CD4-positive, alpha-beta T cell treated with Interleukin-15 for 4 hours (primary cell): ENCODE measurements at places on chromosomes 1 and 21.

DNA sequence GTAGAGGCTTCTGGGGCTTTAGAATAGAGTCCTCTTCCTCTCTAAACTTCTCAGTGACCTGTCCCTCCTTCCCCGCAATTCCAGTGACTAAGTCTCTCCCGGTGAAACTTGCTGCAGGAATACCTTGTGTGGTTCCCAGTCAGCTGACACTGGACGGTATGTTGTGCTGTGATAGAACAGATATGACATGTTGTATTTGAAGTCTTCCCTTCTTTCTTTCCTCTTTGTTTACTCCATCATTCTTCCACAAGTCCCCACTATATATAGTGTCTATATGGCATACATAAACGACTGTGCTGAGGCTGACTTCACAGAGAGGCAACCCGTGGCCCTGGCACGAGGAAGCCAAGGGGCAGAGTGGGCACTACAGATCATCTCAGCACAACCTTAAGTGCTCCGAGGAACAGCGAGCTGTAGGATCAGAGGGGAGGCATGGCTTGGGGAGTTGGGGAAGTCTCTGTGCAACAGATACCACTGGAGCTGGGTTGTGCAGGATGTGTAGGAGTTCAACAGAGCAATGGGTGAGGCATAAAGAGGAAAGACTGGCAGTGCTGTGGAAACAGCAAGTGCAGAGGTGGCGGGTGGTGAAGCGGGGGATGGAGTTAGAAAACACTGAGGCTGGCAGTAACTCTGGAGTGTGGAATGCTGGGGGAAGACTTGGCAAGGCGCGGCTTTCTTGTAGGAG, 237.8 kb downstream of the TRABD2B start:
- no peak for DNase-seq

- DNase-seq = no peak
These were observed 9.5 kb downstream of the MR1 start for GRCh38 chr1:181043025-181043888.

- DNase-seq = no peak
These were observed 216.8 kb downstream of the CTH start for GRCh38 chr1:70627910-70628309.

DNA sequence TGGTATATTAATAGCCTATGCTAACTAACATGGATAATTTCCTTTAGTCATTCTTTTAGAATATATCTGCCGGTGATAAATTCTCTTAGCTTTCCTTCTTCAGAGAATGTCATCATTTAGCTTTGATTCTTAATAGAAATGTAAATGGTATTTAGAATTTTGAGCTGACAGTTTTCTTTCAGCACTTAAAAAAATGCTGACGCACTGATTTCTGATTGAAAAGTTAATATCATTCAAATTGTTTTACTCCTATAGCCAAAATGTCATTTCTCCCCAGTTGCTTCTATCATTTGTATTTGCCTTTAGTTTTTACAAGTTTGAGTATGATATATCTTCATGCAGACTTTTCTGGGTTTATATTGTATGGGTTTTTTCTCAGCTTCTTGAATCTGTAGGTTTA, 668.0 kb downstream of the LTN1 start:
- no peak for DNase-seq

DNA sequence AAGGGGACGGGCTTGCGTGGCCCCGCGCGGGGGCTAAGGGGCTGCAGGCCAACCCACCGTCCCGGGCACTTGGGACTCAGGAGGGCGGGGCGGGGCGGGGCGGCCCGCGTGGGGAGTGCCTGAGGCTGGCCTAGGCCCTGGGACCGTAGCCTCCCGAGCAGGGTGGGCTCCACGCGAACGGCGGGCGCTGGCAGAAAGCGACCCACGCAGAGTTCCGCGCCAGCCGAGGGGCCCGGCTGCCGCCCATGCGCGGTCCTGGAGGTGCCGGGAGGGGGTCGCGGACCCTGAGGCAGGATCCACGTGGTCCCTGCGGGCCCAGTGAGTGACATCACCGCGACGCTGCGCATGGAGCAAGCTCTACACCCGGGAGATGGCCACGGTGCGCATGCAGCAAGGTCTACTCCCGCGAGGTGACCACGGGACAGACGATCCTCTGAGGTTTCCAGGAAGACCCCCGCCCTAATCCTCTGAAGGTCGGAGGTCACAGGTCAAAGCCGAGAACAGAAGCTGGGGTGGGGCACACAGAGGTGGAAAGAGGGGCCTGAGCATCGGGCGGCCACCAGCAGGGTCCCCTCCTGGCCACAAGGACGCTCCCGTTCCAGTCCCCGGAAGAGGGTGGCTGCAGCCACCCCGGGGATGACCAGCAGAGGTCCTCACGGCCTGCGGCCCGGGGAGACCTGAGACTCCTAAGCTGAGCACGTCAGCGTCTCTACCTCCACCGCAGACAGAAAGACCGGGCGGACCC, 13.5 kb upstream of the SLC19A1 start:
- DNase-seq = peak; percentile 48

DNA sequence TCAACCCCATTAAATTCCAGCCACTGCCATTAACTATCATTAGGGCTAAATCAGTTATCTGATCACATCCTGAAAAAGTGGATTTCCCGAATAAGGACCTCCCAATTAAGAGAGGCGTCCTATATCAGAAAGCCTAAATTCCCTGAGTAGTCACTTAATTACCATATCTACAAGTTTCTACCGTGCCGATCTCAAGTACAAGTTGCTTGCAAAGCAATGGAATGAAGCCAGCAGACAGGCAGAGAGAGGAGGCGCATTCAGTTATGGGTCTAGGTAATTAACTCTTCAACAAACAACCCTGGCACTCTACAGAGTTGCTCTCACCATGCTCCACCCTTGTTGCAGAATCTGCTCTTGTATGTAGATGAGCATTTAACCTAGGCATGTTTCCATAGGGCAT, 494.6 kb upstream of the RUNX1 start:
- no peak for DNase-seq

GRCh38 chr1:89565521-89565920, 40.9 kb downstream of the LRRC8B start:
- no peak for DNase-seq

GRCh38 chr1:239976130-239976968, 115.3 kb upstream of the FMN2 start:
- DNase-seq = peak; percentile 47
